ENCODE measurements at places on chromosomes 4 and X. TPM values are rescaled to one million over a fixed set of nuclear protein-coding genes. Genes with fewer than 3 reads are reported as not detected.

DNA sequence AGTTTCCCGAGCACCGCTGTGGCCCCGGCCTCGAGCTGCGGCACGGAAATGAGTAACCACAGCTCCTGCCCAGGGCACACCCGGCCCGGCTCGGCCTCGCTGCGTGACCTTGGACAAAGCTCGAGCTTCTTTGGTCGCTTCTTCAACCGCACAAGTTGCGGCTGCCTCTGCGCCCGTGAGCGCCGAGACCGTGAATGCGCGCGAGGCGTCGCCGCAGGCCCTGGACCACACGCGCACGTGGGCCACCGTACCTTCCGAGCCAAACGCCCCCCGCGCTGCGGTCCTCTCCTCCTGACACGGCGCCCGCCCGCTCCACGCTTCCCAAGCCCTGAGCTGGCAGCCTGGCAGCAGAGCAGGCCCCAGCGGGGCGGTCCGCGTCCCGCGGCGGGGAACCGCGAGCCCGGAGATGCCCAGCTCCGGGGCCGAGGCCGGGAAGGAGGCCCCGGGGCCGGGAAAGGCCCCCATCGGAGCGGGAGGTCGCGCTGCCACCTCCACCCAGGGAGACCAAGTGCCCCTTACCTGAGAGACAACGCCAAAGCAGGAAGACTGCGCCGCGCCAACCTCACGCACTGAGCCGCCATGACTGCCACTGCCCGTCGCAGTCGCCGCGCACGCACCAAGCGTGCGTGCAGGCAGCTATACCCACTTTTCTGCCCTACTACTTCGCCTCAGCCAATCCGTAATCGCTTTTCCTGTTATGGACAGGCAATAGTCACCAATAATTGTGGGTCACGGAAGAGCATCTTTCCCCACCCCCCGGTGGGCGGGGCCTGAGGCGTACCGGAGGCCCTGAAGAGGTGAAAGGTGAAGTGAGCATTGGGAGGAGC is at the start of gene GRPEL1:
GRPEL1 (minus strand) TSS at position 613 of the 827 bp plus-strand sequence; CDS start at position 581, 32 bp downstream.
- DNase-seq, result peak; percentile 99
- H3K27ac ChIP-seq, result peak within 1 kb of the TSS; percentile 84
- peak within 1 kb of the TSS; percentile 87 for H3K4me3 ChIP-seq
- H3K36me3 ChIP-seq, result peaks cover 19% of the 10 kb centered on the region
- peaks cover 37% of the 10 kb centered on the region for H3K4me1 ChIP-seq
- peaks cover 2% of the 10 kb centered on the region for H3K27me3 ChIP-seq

GRCh38 chr4:122921971-122922876 is at the start of gene NUDT6:
TSS of gene NUDT6 (minus strand) at chr4:122922597. CDS start at chr4:122922572, 25 bp downstream.
- H3K4me3 ChIP-seq, result peak within 1 kb of the TSS; percentile 95
- H3K36me3 ChIP-seq, result no peaks in the 10 kb centered on the region
- no peaks in the 10 kb centered on the region for H3K27me3 ChIP-seq
- peaks cover 22% of the 10 kb centered on the region for H3K4me1 ChIP-seq
- DNase-seq, result peak; percentile 38

DAPP1 gene
- polyA plus RNA-seq, result 30.9 TPM

ACOT9 gene
- 33.0 TPM for polyA plus RNA-seq

LUZP4 gene
- polyA plus RNA-seq, result not detected

Measured in CD4-positive, CD25-positive, alpha-beta regulatory T cell (primary cell).